ENCODE measurements at places on chromosomes 1 and 21.

DNA sequence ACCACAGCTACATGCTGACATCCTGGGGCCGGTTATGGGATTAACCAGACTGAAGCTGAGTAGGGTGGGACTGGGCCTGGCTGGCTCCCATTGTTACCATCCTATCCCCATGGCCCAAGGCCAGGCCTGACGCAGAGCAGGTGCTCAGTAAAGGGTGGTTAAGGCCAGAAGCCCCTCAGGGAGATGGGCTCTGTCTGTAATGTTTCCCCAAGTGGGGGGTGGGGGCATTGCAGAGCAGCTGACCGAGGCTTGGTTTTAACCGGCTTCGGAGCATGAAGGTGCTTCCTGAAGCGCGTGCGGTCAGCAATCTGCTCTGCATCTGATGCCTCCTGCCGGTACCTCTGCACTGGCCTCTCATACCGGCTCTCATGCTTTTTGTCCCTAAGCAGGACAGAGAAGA is 83.4 kb upstream of the ACTL8 start:
- no peak for DNase-seq

DNA sequence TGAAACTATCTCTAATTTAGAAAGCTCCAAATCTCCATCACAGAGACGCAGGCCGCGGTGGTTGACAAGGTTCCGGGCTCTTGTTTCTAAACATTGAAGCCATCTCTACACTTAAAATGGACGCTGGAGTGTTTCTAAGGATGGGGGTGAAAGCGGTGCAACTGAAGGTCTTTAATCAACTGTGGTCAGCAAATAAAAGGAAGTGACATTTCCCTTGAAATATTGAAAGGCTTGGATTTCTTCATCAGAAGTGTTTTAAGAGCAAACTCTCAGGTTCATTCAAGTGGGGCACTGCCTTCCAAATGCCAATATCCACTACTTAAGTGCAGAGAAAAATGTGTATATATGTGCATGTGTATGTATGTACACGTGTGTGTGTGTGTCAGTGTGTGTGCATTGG is 117.3 kb downstream of the KAZN start:
- no peak for DNase-seq

GRCh38 chr1:27391511-27392095 is 819 bp upstream of the GPR3 start:
- DNase-seq, result no peak

GRCh38 chr1:147768101-147768500 is 7.7 kb upstream of the GJA5 start:
- DNase-seq, result no peak

DNA sequence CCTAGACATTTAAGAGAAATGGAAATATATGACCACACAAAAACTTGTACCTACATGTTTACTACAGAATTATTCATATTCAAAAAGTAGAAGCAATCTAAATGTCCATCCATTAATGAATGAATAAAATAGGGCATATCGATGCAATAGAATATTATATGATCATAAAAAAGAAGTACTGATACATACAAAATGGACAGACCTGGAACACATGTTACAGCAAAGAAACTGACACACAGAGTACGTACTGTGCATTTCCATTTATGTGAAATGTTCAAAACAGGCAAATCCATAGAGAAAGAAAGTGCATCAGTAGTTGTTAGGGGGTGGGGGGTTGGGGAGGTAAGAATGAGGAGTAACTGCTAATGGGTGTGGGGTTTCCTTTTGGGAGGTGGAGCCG is 39.2 kb downstream of the B3GALNT2 start:
- no peak for DNase-seq

DNA sequence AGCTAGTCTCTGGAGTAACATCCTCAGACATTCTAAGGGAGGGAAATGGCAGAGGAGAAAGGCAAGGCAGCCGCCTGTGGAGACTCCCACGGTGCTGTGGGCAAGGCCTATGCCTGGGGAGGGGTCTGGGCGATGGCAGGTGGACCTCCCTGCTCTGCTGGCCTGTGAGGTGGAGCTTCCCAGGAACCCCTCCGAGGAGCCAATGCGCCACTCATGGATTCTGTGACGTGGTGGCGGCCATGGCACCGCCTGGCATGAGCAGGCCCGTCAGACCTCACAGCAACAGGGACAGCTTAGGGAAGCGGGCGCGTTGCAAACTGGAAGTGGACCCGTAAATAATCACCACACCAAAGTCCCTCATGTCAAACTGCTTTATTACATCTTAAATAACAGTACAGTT is 6.7 kb upstream of the NADK start:
- no peak for DNase-seq

Data from amygdala (tissue), 56 donors.